ENCODE measurements at places on chromosomes 13 and 19.

DNA sequence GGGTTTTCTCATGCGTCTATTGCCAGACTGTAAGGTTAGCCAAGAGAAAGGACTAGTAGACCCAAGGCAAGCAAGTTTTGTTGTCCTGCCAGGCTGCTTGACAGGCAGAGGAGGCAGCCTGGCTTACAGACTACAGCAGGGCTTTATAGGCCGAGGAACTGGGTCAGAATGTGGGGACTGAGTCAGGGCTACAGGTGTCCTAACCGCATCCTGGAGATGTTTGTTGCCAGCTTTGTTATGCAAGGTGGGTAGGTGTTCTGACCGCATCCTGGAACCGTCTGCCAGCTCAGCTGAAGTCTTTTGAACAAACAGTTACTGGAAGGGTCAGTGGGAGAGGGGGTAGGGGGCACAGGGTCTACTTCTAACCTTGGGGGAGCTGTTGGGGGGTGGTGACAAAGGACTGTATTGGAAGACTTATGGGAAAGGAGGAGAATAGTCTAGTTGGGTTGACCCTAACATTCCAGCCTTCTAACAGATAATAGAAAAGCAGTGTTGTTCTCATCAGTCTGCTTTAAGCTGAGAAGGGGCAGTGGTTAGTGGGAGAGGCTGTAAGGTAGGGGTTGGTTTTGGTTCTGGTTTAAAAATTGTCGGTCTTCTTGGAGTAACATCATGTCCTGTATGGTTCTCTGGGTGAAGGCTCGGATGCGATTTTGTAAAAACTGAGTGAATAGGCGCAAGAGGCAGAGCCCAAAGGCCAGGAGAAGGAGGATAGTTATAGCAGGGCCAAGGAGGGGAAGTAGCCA is 913.8 kb upstream of the SLITRK5 start:
- DNase-seq = no peak

DNA sequence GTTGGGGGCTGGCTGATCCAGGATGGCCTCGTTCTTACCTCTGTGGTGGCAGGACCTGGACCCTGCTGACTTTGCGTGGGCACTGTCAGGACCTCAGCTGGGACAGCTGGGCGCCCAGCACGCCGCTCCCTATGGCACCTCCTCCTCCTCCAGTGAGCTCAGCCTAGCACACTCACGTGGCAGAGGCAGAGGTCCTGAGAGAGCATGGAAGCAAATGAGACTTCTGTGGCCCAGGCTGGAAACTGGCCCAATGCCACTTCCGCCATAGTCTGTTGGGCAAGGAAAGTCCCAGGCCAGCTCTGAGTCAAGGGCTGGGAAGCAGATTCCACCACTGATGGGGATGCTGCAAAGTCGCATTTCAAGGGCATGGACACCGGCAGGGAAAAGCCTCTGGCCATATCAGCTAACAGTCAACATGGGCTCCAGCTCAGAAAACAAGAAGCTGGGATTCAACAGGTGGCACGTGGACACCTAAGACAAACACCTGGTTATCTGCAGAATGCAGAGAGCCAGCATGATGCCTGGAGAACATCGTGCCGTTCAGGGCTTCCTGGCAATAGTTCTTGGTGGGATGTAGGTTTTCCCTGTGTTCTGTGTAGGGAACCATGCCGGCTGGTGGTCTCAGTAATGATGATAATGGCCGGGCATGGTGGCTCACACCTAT is 16.7 kb downstream of the MYBPC2 start:
- no peak for DNase-seq

- DNase-seq = no peak
These were observed 61.5 kb downstream of the DGKH start for GRCh38 chr13:42109957-42110356.

DNA sequence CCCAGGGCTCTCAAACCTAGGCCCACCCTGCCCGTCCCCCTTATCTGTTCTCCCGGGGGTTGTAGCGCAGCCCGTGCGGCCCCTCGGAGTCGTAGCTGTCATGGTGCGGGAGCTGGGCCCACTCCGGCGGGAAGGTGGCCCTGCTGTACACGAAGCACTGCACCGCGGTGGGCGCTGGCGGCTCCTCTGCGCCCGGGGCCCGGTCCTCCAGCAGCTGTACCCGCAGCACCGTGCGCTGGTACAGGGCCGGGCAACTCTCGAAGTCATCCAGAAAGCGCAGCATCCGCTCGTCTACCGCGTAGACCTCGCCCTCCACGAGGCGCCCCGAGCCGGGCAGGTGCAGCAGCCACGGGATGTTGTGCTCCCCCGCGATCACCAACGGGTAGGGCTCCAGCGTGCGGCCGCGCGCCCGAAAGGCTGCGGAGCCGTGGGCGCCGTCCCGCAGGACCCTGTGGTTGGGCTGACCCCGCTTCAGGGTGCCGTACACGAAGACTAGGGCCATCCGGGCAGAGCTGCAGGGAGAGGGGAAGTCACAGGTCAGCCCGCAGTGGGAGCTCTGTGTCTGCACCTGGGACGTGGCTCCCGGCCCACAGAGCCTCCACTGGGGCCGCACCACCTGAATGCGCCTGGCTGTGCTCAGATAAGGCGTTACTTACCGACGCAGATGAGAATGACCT is 56.4 kb downstream of the GGACT start:
- DNase-seq = no peak

DNA sequence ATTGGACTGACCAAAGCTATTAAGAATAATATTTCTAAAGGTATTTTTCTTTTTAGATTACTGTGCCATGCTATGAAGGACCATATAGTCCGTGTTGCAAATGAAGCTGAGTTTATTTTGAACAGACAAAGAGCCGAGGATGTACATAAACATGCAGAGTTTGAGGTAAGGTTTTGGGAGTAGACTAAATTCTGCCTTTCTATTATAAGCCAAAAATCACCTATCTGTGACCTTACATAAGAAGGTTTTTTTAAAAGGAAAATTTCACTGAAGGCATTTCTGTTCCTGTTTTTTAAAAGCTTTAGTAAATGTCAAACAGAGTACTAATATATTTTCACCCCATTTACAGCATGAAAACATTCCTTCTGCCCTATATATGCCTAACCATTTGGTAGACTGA is 127.4 kb downstream of the MAB21L1 start:
- DNase-seq = no peak

GRCh38 chr13:68834375-68834774 is 1273.3 kb upstream of the ATXN8OS start:
- no peak for DNase-seq

DNA sequence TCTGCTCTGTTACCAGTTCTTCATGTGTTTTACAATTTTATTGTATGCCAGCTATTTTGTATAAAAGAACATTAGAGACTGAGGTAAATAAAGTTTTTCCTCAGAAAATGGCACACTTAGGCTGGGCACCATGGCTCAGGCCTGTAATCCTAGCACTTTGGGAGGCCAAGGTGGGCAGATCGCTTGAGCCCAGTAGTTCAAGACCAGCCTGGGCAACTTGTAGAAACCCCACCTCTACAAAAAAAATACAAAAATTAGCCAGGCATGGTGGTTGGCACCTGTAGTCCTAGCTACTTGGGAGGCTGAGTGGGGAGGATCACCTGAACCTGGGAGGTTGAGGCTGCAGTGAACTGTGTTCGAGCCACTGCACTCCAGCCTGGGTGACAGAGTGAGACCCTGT is 32.0 kb downstream of the CCDC8 start:
- no peak for DNase-seq

- DNase-seq = no peak
These were observed 9.4 kb upstream of the SBK3 start for GRCh38 chr19:55554741-55555152.

DNA sequence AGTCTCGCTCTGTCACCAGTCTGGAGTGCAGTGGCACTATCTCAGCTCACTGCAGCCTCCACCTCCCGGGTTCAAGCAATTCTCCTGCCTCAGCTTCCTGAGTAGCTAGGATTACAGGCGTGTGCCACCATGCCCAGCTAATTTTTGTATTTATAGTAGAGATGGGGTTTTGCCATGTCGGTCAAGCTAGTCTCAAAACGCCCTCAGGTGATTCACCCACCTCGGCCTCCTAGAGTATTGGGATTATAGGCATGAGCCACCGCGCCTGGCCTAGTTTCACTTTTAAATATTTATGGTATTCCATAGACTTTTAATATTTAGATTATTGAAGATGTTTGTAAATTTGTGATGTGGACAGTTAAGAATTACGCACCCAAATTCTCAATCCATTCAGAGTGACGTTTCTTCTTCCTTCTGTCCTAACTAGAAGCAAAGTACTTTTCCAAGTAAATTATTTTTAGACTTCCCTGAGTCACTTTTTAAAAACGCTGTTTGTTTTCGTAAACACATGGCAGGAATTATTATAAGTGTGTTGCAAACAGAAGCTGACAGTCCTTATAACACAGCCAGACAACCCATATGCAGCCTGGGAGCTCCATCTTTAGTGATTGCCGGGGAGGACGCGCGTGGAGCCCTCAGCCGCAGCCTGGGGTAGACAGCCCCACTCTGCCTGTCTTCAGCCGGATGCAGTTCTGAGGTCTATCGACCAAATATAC is 131.7 kb downstream of the ATP11A start:
- no peak for DNase-seq

GRCh38 chr13:79194272-79194671 is 211.8 kb downstream of the RBM26 start:
- DNase-seq = no peak

DNA sequence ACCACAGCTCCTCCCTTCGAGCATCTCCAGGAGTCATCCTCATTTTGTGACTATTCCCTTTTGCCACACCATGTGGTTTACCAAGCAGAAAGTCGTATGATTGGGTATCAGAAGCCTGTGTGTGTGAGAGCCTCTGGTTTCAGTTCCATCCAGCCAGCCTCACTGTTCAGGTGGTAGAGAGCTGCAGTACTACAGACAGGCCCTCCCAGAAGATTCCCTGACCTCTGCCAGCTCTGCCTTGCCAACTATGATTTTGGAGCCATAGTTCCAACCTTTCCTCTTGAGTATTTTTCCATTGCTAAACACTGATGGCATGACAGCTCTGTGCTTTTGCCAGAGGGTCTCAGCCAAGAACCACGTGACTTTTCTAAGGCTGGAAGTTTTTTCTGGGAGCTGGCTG is 82.5 kb downstream of the DHRS12 start:
- DNase-seq = no peak

- DNase-seq = no peak
These were observed 82.6 kb upstream of the OXGR1 start for GRCh38 chr13:97076898-97077297.

DNA sequence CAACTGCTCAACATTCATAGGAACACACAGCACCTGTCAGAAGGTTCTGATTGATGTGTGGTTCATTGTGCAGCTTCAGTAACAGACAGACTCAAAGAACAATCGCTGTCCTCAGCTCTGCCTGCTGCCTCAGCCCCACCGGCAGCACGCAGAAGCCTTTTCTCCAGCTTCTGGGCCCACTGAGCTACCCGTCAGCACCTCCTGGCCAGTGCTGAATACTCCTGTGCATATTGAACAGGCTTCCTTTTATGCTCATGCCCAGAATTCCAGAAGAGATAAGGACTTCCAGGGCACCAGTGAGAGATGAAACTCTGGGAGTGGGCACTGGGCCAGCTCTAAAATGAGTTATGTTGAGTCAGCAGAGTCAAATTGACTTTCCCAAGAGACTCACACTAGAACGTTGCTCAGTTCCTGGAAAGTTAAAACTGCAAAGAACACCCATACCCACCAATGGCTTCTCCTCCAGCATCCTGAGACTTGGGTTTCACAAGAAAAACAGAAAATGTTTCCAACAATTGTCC is 119.3 kb downstream of the COL4A1 start:
- no peak for DNase-seq
